ENCODE measurements at places on chromosomes 13 and 19. TPM values are rescaled to one million over a fixed set of nuclear protein-coding genes. Genes with fewer than 3 reads are reported as not detected.

Gene PRX
- total RNA-seq, result 5.2 TPM

Gene ZNF443
- 6.3 TPM for total RNA-seq

Gene ZSCAN4
- total RNA-seq, result not detected

Gene RUVBL2
- 62.2 TPM for total RNA-seq

Data from mesothelial cell of epicardium (in vitro differentiated cells).